NCI-H446 (cell line): ENCODE measurements at places on chromosomes 2 and 18.

GRCh38 chr2:157182834-157183396 lies 74.6 kb upstream of the GALNT5 start:
- peak; percentile 9 for DNase-seq

GRCh38 chr2:207372483-207372882 lies 157.3 kb upstream of the CREB1 start:
- no peak for DNase-seq

DNA sequence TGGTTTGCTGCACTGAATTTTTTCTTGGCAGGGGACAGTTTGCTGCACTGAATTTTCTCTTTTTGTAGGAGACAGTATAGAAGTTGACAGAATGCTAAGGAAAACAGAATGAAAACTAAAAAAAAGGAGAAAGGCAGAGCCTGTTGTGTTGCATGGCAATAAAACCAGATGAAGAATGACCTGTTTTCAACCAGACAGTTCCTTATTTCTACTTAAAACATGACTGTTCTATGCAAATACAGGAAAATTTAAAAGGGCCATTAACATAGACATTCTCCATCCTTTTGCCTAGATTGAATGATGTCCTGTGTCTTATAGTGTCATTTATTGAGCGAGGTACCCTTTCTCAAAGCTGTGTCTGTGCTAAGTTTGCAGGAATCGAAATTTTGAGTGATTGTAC lies 33.3 kb downstream of the ABI2 start:
- DNase-seq: no peak

DNA sequence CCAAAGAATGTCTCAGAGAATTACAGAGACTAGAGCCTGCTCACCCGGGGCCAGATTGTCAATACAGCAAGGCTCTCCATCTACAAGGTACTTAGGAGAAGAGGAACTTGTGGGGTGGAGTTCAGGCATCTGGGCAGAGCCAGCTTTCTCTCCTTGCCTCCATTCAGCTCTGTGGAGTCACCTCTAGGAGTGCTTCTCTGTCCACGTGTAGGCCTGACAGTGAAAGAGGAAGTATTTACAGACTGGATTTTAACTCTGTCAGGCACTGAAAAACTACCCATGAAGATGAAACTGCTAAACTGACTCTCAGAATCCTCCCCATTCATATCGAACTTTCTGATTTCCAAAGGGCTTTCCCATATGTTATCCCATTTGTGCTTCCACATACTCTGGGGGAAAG lies 315.6 kb downstream of the SETBP1 start:
- no peak for DNase-seq

GRCh38 chr2:241559323-241560161 lies 997 bp downstream of the BOK start:
- DNase-seq: no peak

GRCh38 chr18:9771977-9772660 lies 64.0 kb downstream of the RAB31 start:
- DNase-seq: no peak

GRCh38 chr2:40127146-40127545 lies 324.7 kb downstream of the SLC8A1 start:
- DNase-seq: no peak

DNA sequence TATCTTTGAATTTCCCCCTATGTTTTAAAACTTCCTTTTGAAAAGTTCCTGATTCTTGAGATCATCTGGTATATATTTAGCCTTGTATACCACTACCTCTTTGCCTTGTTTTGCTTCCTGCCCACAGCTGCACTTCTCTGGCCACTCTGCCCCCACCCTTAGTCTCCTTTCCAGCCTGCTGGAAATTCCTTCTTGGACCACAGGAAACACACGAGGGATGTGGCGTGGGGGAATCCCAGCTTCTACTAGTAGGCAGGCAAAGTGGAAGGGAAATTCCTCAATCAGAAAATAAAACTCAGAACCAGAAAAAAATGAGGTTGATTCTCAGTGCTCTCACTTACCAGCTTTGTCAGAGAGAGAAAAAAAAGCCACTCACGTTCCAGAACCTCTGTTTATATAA lies 13.4 kb downstream of the IL18RAP start:
- DNase-seq: no peak

- DNase-seq: no peak
These were observed 454.2 kb upstream of the KLHL29 start for GRCh38 chr2:22930781-22931180.

GRCh38 chr2:3041246-3041645 lies 336.4 kb downstream of the EIPR1 start:
- no peak for DNase-seq

GRCh38 chr2:173226899-173227698 lies 127.6 kb upstream of the CDCA7 start:
- DNase-seq: no peak

GRCh38 chr2:235324324-235324723 lies 169.5 kb upstream of the AGAP1 start:
- no peak for DNase-seq

GRCh38 chr2:158745067-158745865 lies 49.9 kb upstream of the DAPL1 start:
- DNase-seq: peak; percentile 64

- DNase-seq: peak; percentile 70
These were observed 9.7 kb downstream of the ITGA4 start for GRCh38 chr2:181466661-181467576.

- no peak for DNase-seq
These were observed 99.3 kb upstream of the PXDN start for GRCh38 chr2:1843646-1844045.

DNA sequence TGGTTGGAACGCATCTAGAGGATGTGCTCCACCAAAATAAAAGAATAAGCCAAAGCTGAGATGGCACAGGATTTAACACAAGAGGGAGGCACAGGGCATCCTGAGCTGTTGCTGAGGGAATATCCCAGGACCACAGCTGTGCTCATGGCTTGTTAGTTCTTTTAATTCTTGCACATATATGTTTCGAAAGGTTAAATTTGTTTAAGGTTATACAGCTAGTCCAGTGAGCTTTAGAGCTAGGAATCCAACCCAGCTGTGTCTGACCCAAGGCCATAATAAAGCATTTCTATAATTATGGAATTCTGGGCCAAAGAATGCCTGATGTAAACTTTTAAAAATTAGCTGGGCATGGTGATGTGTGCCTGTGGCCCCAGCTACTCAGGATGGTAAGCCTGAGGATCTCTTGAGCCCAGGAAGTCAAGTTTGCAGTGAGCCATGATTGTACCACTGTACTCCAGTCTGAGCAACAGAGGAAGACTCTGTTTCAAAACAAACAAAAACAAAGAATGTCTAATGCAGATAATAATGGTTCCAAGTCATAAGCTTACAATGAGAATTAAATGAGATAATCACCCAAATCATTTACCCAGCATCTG lies 66.4 kb upstream of the CCBE1 start:
- DNase-seq: no peak

DNA sequence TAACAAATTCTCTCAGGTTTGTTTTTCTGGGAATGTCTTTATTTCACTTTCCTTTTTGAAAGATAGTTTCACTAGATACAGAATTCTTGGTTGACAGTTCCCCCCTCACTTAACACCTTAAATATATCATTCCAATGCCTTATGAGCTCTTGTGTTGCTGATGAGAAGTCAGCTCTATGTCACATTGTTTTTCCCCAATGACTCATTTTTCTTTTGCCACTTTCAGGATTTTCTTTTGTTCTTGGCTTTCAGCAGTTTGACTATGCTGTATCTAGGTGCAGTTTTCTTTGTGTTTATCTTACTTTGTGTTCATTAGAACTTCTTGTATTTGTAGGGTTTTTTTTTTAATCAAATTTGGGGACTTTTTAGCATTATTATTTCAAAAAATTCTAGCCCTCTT lies 5.6 kb upstream of the RALBP1 start:
- DNase-seq: no peak

DNA sequence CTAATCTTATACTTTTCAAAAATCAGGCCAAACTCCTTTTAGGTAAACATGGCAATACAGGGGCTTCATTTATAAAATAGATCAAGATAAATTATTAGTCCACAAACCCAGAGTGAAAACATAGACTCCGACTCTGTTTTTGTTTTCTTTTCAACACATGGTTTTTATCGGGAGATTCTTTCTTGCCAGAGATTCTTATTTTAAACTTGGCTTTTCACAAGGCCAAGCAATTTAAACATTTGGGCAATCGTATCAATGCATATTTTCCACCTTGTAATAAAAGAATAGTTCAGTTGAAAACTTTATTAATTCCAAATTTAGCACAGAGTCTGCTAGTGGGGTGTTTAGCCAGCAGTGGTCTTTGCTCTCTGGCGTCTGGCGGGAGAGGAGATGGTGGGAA lies 71.9 kb downstream of the SOX11 start:
- DNase-seq: no peak

DNA sequence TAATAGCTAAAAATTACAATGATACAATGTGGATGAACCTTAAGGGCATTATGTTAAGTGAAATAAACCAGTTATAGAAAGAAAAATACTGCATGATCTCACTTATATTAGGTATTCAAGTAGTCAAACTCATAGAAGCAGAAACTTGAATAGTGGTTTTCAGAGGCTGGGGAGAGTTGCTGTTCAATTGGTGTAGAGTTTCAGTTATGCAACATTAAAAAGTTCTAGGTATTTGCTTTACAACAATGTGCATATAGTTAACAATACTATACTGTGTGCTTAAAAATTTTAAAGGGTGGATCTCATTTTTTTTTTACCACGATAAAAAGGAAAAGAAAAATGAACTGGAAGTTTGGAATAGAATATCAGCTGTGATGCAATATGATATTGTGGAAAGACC lies 479.1 kb downstream of the SPAG16 start:
- no peak for DNase-seq

DNA sequence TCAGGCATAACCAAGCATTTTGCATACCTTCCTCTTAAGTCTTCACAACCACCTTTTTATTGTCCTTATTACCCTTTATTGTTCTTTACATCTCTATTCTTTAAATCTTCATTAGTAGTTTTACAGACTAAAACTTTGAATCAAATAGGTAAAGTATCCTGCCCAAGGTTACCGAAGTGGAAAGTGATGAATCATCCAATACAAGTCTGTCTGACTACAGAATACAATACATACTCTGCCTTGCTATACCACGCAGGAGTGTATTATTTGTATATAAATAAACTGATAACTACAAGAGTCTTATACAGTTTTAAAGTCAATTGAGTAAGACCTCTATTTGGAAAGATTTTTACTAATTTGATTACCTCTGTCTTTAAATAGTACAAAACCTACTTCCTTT lies 196.0 kb downstream of the ZEB2 start:
- DNase-seq: no peak

- no peak for DNase-seq
These were observed 41.1 kb downstream of the FEZ2 start for GRCh38 chr2:36556842-36557241.

- DNase-seq: no peak
These were observed 138.5 kb downstream of the COL4A4 start for GRCh38 chr2:227025510-227025909.

DNA sequence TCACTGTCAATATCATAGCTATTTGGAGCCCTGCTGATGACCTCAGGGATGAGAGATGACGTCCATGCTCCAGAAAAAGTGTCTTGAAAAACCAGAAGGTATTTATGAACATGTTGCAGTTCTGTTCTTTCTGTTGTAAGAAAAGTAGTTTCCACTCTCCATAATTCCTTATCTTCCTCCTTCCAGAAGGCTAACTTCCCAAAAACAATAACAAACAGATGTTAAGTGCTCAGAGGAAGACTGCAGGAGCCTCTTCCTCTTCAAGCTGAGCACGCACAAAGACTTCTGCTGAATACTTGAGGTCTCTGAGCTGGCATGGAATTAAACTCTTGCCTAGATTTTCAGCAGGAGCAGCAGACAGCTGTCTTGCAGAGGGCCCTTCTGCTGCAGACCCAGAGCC lies 434.5 kb upstream of the KLHL29 start:
- DNase-seq: no peak
